Heart right ventricle (tissue), 16 donors: ENCODE measurements at places on chromosomes 4 and X. TPM values are rescaled to one million over a fixed set of nuclear protein-coding genes. Genes with fewer than 3 reads are reported as not detected.
A peak's percentile ranks its signal among the peaks of the same experiment; 100 is the strongest.

- peaks cover 13% of the 10 kb centered on the region for H3K4me1 ChIP-seq
- no peaks in the 10 kb centered on the region for H3K36me3 ChIP-seq
- no peak for DNase-seq
- no peaks in the 10 kb centered on the region for H3K27me3 ChIP-seq
- no peak overlapping the region for H3K27ac ChIP-seq
Observed at GRCh38 chr4:101349801-101350064, 2.4 kb upstream of the PPP3CA start.

Gene ZNF711
- total RNA-seq: 1.1 TPM

DNA sequence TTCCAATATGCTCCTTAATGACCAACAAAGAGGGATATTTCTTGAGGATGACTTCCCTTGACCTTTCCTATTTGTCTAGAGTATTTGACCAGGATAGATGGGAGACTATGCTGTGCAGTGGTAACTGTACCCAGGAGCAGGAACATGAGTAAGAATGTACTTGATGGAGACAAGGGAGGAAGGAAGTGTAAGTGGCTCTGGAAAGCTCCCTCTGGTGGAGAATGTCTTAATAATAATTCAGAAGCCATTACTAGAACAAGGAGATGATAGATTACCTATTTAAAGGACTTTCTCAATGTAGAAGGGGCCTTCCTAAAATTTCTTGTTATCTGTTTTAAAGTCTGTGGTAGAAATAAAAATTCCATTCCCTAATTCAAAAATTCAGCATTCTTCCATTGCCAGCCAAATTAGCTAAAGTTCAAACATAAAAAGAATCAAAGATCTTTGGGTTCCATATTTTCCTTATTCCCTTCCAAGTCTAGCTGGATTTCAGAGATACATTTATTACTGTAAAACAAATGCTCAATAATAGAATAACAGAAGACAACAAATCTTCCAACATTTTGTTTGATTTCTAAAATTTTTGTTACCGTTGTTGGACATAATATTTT is 83.8 kb downstream of the GRID2 start:
- no peaks in the 10 kb centered on the region for H3K4me1 ChIP-seq
- H3K27ac ChIP-seq: no peak overlapping the region
- peak; percentile 3 for DNase-seq
- H3K27me3 ChIP-seq: no peaks in the 10 kb centered on the region

GRCh38 chr4:110540982-110541451 is 65.1 kb downstream of the ENPEP start:
- no peak overlapping the region for H3K4me3 ChIP-seq
- no peak for DNase-seq
- peaks cover 6% of the 10 kb centered on the region for H3K4me1 ChIP-seq
- H3K27ac ChIP-seq: no peak overlapping the region
- H3K36me3 ChIP-seq: no peaks in the 10 kb centered on the region
- no peaks in the 10 kb centered on the region for H3K27me3 ChIP-seq

DNA sequence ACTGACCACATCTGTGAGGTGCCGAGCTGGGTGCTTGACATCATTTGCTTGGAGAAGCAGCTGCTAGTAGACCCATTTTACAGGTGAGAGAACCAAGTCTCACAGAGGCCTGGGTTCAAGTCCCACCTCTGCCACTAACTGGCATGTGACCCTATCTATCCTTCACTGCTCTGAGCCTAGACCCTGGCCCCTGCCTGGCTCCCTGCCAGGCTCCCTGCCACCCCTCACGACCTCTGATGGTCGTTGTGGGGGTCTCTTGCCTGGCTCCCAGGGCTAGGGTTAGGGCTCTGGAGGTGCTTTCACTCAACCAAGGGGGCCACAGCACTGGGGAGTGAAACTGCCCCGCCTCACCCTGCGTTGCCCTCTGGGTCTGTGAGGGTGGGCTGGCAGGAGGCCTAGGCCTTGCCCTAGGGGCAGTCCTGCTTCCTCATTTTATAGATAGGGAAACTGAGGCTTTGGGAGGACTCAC is 7.2 kb upstream of the ADD1 start:
- peaks cover 36% of the 10 kb centered on the region for H3K4me1 ChIP-seq
- no peak overlapping the region for H3K4me3 ChIP-seq
- no peaks in the 10 kb centered on the region for H3K36me3 ChIP-seq
- H3K27me3 ChIP-seq: no peaks in the 10 kb centered on the region

GRCh38 chr4:111596491-111596890 is 548.8 kb upstream of the FAM241A start:
- no peak overlapping the region for H3K4me3 ChIP-seq
- H3K27me3 ChIP-seq: no peaks in the 10 kb centered on the region
- H3K36me3 ChIP-seq: no peaks in the 10 kb centered on the region

GRCh38 chr4:6964858-6965257 is 55.2 kb downstream of the TBC1D14 start:
- no peaks in the 10 kb centered on the region for H3K4me1 ChIP-seq
- DNase-seq: no peak
- H3K36me3 ChIP-seq: no peaks in the 10 kb centered on the region
- H3K27ac ChIP-seq: no peak overlapping the region
- H3K27me3 ChIP-seq: no peaks in the 10 kb centered on the region

DNA sequence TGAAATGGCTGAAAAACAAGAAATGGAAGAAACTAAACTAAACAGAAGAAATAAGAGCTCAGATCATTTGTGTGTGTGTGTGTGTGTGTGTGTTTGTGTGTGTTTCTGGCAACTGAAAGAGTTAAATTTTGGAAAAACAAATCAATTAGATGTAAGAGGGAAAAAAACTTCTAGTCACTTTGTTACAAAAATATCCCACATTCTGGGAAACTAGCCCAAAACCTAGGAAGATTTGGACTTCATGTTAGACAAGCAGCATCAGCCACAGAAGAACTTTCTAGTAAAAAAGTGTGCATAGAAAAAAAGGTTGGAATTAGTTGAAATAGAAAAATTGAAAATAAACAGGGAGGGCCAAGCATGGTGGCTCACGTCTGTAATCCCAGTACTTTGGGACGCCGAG is 111.6 kb upstream of the PRKG2 start:
- H3K27me3 ChIP-seq: no peaks in the 10 kb centered on the region
- no peaks in the 10 kb centered on the region for H3K36me3 ChIP-seq
- no peaks in the 10 kb centered on the region for H3K4me1 ChIP-seq

Gene N4BP2
- 3.0 TPM for total RNA-seq

GRCh38 chr4:187633245-187633644 is 362.3 kb upstream of the ZFP42 start:
- no peak for DNase-seq
- H3K27ac ChIP-seq: no peak overlapping the region
- no peaks in the 10 kb centered on the region for H3K27me3 ChIP-seq
- H3K4me1 ChIP-seq: no peaks in the 10 kb centered on the region
- no peaks in the 10 kb centered on the region for H3K36me3 ChIP-seq

DNA sequence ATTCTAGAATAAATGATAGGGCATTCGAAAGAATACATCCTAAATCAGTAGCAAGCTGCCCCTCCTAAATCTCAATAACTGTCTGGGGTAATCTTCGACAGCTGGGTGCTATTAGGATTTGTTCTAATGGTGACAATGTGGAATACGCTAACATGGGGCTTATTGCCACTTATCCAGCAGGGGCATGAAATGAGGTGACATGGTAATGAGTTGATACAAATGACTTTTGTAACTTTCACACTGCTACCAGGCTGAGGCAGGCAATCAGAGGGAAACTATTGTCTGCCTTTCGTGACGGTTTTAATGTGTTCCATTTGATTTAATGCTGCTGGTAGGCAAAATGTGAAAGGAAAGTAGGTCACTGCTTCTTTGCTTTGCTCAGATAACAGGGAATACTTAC is 1047.4 kb upstream of the PABPC4L start:
- no peak overlapping the region for H3K27ac ChIP-seq
- no peaks in the 10 kb centered on the region for H3K36me3 ChIP-seq
- H3K4me3 ChIP-seq: no peak overlapping the region
- no peak for DNase-seq

Gene RBM41
- 18.9 TPM for total RNA-seq

DNA sequence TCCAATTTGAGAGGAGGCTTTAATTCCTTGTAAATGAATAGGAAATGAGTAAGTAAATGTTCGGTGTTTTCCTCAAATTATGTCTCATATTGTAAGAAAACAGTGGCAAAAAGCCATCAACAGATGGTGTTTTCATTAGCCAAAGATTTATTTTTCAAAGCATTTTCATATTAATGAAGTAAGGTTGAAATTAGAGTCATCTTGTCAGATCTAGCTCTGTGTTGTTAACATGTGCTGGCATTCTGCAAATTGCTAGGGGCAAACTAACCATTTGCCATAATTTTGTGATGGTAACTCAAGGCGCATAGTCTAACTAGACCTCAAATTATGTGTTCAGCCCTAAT is 24.7 kb downstream of the MID2 start:
- H3K4me1 ChIP-seq: no peaks in the 10 kb centered on the region
- H3K36me3 ChIP-seq: no peaks in the 10 kb centered on the region
- DNase-seq: no peak
- H3K4me3 ChIP-seq: no peak overlapping the region
- no peaks in the 10 kb centered on the region for H3K27me3 ChIP-seq
